ENCODE measurements at places on chromosomes 5 and 9. TPM values are rescaled to one million over a fixed set of nuclear protein-coding genes. Genes with fewer than 3 reads are reported as not detected.

- no peaks in the 10 kb centered on the region for H3K27me3 ChIP-seq
- H3K4me3 ChIP-seq = no peak overlapping the region
- no peaks in the 10 kb centered on the region for H3K36me3 ChIP-seq
- H3K4me1 ChIP-seq = no peaks in the 10 kb centered on the region
- no peak overlapping the region for H3K27ac ChIP-seq
- no peak for DNase-seq
These were observed 66.4 kb upstream of the ZNF608 start for GRCh38 chr5:124812771-124813358.

DNA sequence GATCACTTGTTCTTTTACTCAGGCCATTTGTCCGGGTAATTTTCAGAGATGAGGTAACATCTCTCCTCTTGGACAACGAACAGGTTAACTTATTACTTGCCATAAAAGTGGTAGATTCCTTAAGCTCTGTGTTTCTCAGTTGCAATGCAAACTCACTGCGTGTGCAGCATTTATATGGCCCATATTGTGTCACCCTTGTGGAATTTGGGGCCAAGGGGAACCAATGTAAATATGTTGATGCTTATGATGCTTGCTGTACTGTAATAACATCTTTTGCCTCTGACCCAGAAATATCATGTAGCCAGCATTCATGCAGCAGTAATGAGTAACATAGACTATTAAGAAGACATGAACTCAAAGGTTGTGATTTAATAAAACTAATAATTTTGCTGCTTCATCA lies 175.8 kb downstream of the ADAMTS6 start:
- H3K27ac ChIP-seq = no peak overlapping the region
- DNase-seq = no peak
- no peaks in the 10 kb centered on the region for H3K36me3 ChIP-seq
- H3K4me3 ChIP-seq = no peak overlapping the region

GRCh38 chr5:179874536-179875292 lies 16.1 kb upstream of the MRNIP start:
- DNase-seq = no peak
- H3K4me3 ChIP-seq = no peak overlapping the region
- H3K27ac ChIP-seq = no peak overlapping the region

GRCh38 chr5:137629646-137630045 lies 106.2 kb downstream of the KLHL3 start:
- peak; percentile 25 for DNase-seq
- no peak overlapping the region for H3K27ac ChIP-seq
- no peak overlapping the region for H3K4me3 ChIP-seq
- H3K27me3 ChIP-seq = no peaks in the 10 kb centered on the region
- no peaks in the 10 kb centered on the region for H3K36me3 ChIP-seq

- no peak for DNase-seq
- H3K4me3 ChIP-seq = peak overlapping the region; percentile 53
- peaks cover 30% of the 10 kb centered on the region for H3K4me1 ChIP-seq
- H3K27me3 ChIP-seq = no peaks in the 10 kb centered on the region
- H3K36me3 ChIP-seq = no peaks in the 10 kb centered on the region
These were observed 5.8 kb upstream of the MEF2C start for GRCh38 chr5:88888848-88889188.

- no peaks in the 10 kb centered on the region for H3K36me3 ChIP-seq
- no peaks in the 10 kb centered on the region for H3K27me3 ChIP-seq
- no peak for DNase-seq
- no peak overlapping the region for H3K27ac ChIP-seq
- no peak overlapping the region for H3K4me3 ChIP-seq
These were observed 37.0 kb downstream of the MRPS30 start for GRCh38 chr5:44845777-44846176.

- DNase-seq = no peak
- no peaks in the 10 kb centered on the region for H3K36me3 ChIP-seq
These were observed 64.5 kb downstream of the TSTD2 start for GRCh38 chr9:97568461-97569275.

DNA sequence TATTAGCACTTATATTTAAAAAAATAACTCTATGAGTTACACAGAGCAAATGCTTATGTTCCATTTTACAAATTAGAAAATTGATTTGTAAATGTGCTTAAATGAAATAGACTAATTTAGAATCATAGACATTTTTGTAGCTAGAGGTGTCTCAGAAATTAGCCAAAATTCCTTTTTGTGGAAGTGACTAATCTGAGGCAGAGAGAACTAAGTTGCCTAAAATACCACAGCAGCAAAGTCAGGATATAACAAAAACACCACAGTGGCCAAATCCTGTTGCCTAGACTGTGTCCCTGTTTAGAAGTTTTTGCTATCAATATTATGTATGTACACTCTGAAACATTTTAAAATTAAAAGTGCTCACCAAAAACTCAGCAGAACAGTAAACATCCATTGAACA lies 18.7 kb downstream of the ADAMTSL1 start:
- H3K4me3 ChIP-seq = no peak overlapping the region
- H3K4me1 ChIP-seq = no peaks in the 10 kb centered on the region
- no peak for DNase-seq
- no peaks in the 10 kb centered on the region for H3K36me3 ChIP-seq

DNA sequence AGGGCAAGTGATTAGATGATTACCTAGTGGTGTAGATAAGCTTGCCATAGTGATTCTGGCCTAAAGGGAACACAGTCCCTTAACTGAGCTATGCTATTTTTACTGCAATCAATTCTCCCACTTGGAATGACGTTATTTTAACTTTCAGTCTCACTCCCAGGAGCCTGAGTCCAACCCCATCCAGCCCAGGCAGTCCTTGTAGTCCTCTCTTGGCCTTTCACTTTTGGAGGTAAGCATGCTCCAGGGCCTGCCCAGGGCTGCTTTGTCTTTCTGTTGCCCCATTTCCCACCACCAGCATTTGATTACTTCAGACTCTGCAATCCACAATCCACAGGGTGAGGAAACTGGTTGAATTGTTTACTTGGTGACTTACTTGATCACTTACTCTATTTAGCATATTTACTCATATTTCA lies 233.0 kb downstream of the CD180 start:
- no peak overlapping the region for H3K27ac ChIP-seq
- H3K27me3 ChIP-seq = no peaks in the 10 kb centered on the region
- H3K4me1 ChIP-seq = peaks cover 5% of the 10 kb centered on the region
- no peaks in the 10 kb centered on the region for H3K36me3 ChIP-seq
- peak; percentile 72 for DNase-seq
- no peak overlapping the region for H3K4me3 ChIP-seq

DNA sequence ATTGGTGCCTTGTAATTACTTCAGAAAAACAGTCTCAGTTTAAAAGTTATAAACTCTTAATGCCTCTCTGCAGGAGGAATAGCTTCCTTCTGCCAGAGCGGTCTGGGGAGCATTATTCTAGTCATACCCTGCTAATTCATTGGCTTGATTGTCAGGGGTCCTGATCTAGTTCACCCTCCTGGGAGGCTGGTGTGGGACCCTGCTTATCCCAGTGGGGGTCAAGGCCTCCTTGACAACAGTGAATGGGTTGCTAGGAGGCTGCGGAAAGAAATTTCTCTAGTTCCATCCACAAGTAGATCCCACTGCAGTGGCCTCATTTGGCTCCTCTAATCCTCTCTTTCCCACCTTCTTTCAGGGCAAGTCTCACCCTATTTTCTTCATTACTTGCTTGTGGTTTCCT lies 105.7 kb downstream of the TMC1 start:
- no peaks in the 10 kb centered on the region for H3K27me3 ChIP-seq
- DNase-seq = no peak
- no peaks in the 10 kb centered on the region for H3K36me3 ChIP-seq

GRCh38 chr9:137255448-137256114 lies 454 bp downstream of the NELFB start:
- peak overlapping the region; percentile 72 for H3K4me3 ChIP-seq
- H3K27ac ChIP-seq = peak overlapping the region; percentile 82
- DNase-seq = no peak
- peaks cover 3% of the 10 kb centered on the region for H3K36me3 ChIP-seq

DNA sequence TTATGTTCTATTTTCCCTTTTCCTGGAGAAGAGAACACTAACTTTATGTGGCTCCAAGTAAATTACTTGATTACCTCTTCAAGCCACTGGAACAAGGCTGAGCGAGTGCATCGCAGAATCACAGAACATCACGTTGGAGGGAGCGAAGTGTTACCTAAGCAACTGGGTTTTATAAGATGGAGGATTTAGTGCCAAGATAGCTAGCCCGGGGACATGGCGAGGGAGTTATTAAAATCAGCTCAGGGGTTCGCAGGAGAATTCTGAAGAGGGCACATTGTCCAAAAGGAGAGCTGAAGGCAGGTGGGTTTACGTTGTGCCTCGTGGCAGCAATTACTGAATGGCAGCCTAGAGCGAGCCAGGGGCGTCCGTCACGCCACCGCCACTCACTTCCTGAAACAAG lies 563.2 kb upstream of the ADAMTS16 start:
- H3K36me3 ChIP-seq = no peaks in the 10 kb centered on the region
- DNase-seq = no peak
- H3K4me3 ChIP-seq = no peak overlapping the region
- no peak overlapping the region for H3K27ac ChIP-seq

GRCh38 chr5:153147891-153148623 lies 342.4 kb upstream of the GRIA1 start:
- DNase-seq = peak; percentile 10
- no peaks in the 10 kb centered on the region for H3K4me1 ChIP-seq

DNA sequence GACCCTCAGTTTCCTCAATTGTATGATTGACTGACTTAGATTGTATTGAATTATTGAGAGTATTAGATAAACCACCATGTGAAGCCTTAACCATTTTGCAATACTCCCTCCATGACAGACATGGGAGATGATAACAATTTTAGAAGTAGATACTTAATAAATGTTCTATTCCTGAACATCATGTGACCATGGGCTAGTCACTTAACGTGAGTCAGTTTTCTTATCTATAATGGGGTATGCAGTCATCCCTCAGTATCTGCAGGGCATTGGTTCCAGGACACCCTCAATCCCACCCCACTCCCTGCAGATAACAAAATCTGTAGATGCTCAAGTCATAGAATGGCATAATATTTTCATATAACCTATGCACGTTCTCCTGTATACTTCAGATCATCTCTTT lies 31.0 kb downstream of the SNX18 start:
- DNase-seq = no peak
- no peak overlapping the region for H3K4me3 ChIP-seq
- H3K27me3 ChIP-seq = no peaks in the 10 kb centered on the region
- no peak overlapping the region for H3K27ac ChIP-seq

GRCh38 chr5:36642089-36642488 lies 35.7 kb downstream of the SLC1A3 start:
- H3K27ac ChIP-seq = no peak overlapping the region
- DNase-seq = no peak
- no peaks in the 10 kb centered on the region for H3K36me3 ChIP-seq
- H3K4me1 ChIP-seq = no peaks in the 10 kb centered on the region
- peaks cover 11% of the 10 kb centered on the region for H3K27me3 ChIP-seq
- no peak overlapping the region for H3K4me3 ChIP-seq

DNA sequence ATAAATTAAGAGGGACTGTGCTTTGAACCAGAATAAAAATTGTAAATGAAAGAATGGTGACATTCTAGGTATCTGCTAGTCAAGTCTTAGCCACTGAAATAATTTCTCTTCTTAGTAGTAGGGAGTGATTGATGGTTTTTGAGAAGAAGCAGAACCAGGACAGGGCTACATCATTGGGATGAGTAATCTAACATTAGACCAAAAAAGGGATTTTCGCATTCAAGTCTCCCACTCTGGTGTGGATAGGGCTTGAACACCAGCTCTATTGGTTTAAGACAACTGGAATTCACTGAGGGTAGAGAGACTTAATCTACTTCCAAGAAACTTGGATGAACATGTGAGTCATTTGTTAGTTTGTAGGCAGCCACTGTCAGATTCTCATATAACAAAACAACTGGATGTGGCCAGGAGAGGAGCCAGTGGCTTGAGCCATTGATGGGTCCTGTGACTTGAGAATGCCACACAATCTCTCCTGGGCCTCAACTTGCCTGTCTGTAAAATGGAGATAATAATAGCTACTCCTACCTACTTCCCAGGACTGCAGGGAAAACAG lies 16.6 kb downstream of the FAT2 start:
- H3K36me3 ChIP-seq = no peaks in the 10 kb centered on the region
- H3K4me3 ChIP-seq = no peak overlapping the region
- no peak for DNase-seq
- no peaks in the 10 kb centered on the region for H3K4me1 ChIP-seq

DNA sequence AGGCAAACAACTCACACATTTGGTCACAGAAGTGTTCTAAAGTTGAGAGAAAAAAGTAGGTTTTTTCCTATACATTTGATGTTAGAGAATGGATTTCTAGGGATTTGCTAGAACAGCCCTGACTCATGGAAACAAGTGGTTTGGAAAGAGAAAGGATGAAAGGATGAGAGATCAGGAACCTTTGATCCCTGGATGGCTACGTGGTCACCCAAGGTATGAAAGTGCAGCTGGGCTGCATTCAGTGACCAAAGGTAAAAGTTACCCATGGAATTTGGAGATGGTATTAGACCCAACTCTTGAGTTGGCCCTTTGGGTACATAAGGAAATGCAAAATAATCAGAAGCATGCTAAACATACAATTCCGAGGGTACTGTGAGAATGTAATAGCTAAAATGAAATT lies 61.3 kb upstream of the SPIN1 start:
- no peak overlapping the region for H3K4me3 ChIP-seq
- H3K27ac ChIP-seq = no peak overlapping the region
- H3K36me3 ChIP-seq = no peaks in the 10 kb centered on the region
- DNase-seq = no peak
- no peaks in the 10 kb centered on the region for H3K27me3 ChIP-seq

DNA sequence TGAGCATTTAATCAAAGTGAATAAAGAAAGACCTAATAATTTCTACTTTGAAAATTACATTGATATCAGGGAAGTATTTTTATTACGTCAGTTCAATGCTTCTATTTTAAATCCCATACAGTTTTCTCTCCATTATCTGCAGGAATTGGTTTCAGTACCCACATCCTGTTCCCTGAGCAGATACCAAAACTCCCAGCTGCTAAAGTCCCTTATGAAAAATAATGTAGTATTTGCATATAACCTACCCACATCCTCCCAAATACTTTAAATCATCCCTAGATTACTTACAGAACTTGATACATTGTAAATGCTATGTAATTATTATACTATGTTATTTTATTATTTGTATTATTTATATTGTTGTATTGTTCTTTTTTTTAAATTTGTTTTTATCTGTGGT lies 125.4 kb upstream of the MINAR2 start:
- no peak for DNase-seq
- no peaks in the 10 kb centered on the region for H3K36me3 ChIP-seq
- H3K27ac ChIP-seq = no peak overlapping the region

- no peak overlapping the region for H3K4me3 ChIP-seq
- H3K36me3 ChIP-seq = no peaks in the 10 kb centered on the region
- H3K4me1 ChIP-seq = no peaks in the 10 kb centered on the region
- H3K27ac ChIP-seq = no peak overlapping the region
- no peak for DNase-seq
These were observed 278.0 kb upstream of the SMC2 start for GRCh38 chr9:103816146-103816545.

- no peak overlapping the region for H3K27ac ChIP-seq
- no peaks in the 10 kb centered on the region for H3K27me3 ChIP-seq
- H3K4me3 ChIP-seq = no peak overlapping the region
- H3K4me1 ChIP-seq = no peaks in the 10 kb centered on the region
- no peak for DNase-seq
- no peaks in the 10 kb centered on the region for H3K36me3 ChIP-seq
These were observed 218.2 kb downstream of the PSAT1 start for GRCh38 chr9:78515108-78515507.

GRCh38 chr9:86632537-86632936 lies 278.3 kb upstream of the TUT7 start:
- H3K4me3 ChIP-seq = no peak overlapping the region
- H3K27me3 ChIP-seq = no peaks in the 10 kb centered on the region
- no peak for DNase-seq
- no peak overlapping the region for H3K27ac ChIP-seq

The BNC2 gene
- total RNA-seq = 5.7 TPM

The PCDHB6 gene
- 1.9 TPM for total RNA-seq

The LRRC70 gene
- total RNA-seq = 0.13 TPM

The CSF1R gene
- 0.05 TPM for total RNA-seq

The SPRY4 gene
- total RNA-seq = 35.6 TPM

The CDH9 gene
- 0.10 TPM for total RNA-seq

The NR4A3 gene
- 0.13 TPM for total RNA-seq

The AQP3 gene
- 1.0 TPM for total RNA-seq

Data from Panc1 (cell line).